ENCODE measurements at places on chromosomes 1 and 21.
A peak's percentile ranks its signal among the peaks of the same experiment; 100 is the strongest.

- DNase-seq, result no peak
Observed at GRCh38 chr1:154492115-154492514, 9.9 kb upstream of the TDRD10 start.

GRCh38 chr1:102098536-102098935 lies 101.8 kb upstream of the OLFM3 start:
- no peak for DNase-seq

GRCh38 chr1:11719313-11720032 lies 16.5 kb upstream of the AGTRAP start:
- peak; percentile 90 for DNase-seq

DNA sequence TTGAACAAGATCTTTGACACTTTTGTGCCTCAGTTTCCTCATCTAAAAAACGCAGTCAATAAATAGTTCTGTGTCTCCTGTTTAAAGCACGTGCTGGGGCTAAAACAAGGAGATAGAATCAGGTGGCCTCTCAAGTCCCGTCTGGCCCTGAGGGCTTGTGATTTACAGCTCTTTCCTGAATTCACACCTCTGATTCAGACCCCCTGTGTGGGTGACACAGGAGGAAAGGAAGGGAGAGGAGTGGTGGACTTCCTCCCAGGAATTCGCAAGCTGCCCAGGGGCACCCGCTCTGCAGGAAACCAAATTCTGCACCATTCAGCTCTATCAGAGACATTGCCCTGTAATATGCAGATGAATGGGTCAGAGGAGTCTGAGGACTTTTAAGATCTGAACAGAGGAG lies 5.2 kb upstream of the PRR9 start:
- DNase-seq, result no peak

GRCh38 chr1:34166625-34167361 lies 1.8 kb upstream of the CSMD2 start:
- DNase-seq, result peak; percentile 25

DNA sequence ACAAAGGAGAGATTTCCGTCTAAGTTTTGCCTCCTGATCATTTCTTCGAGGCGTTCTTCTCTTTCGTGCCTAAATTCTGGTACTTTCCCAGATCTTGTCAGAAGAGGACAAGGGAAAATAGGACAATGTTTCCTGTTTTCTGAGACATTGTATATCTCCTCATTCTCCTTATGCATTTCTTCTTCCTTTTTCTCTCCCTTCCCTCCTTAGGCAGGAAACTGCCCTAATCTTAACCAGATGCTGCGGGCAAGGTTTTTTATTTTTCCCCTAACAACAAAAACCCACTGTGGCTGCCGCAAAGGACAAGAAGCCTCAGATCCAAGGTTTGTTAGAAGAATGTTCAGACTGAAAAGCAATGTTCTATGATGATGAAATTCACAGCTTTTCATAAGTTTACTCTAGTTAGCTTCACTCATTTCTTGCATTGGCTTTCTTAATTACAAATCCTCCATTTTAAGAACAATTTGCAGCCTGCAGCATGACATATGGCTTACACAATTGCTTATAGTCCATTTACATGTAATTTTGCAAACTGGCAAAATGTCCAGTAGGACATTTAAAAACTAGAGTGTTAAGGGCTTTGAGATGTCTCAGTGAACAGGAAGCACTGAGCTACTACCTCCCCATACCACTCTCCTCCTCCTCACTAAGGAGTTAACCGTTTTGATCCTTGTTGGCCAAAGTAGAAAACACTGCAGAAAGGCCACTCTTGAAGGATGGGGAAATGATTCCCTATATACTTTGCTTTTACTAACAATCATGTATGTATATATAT lies 624 bp downstream of the CTSK start:
- peak; percentile 56 for DNase-seq

GRCh38 chr1:43822040-43822690 lies 111.4 kb upstream of the ARTN start:
- no peak for DNase-seq

Data from suppressor macrophage (primary cell).